Fibroblast of skin of right quadriceps (primary cell): ENCODE measurements at places on chromosomes 2 and 18.

DNA sequence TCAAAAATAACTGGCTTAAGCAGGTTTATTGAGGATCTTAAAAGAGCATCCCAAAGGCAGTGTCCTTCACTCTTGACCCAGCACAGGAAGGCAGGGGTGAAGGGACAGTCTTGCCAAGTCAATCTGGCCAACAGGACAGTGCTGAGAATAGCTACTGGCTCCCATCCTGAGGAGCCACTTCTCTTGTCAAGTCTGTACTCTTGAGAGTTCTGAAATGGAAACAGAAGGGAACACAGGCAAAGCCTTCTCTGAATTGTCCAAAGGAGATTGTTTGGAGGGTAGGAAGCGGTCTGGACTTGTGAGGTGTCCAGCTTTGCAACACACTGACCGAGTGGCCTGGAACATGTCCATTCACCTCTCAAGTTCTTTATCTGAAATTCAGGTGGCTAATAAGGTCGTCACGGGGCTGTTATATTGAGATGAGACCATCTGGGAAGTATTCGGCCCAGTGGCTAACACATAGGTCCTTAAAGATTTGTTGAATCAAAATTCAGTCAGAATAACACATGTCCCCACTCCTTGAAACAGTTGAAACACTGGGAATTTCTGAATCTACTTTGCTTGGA lies 99.5 kb upstream of the FHL2 start:
- no peak for DNase-seq

DNA sequence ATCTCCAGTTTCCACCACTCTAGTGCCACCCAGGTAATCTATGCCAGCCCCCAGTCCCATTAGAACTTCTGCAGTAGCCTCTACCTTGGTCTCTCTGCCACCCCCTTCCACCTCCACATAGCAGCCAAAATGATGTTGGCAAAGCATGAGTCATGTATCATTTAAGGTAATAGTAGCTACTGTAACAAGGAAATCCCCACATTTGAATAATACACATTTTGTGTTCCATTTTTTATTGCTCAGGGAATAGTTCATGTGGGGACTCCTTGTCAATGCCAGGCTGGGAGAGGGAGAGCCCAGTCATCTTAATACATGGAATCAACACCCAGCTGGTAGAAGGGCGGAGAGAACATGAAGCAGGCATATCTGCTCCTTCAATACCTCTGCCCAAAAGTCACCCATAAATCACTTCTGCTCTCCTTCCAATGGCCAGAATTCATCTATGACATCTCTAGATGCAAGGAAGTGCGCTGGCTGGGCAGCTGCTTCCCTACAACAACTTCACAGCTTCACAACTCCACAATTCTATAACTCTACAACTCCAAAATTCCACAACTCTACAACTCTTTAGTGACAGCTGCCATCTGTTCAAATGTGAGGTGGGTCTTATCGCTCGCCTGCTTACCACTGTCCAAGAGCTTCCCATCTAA lies 70.6 kb upstream of the GLS start:
- no peak for DNase-seq

GRCh38 chr2:242011167-242011513 lies 141.6 kb downstream of the RTP5 start:
- no peak for DNase-seq

DNA sequence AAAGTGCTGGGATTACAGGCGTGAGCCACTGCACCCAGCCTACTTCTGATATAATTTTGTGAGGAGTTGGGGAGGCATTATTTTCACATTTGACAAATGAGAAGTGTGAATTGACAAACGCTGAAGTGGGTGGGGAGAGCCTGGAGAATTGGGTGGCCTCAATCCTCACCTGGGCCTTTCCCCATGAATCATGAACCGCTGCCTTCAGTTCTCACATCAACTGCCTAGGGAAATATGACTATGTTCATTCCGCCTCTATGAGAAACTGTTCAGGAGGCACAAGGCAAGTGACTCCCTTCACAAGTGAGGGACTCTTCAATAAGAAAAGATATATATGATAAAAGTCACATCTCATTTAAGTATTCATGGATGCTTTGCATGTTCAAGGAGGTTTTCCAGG lies 96.6 kb upstream of the RND3 start:
- DNase-seq, result no peak

DNA sequence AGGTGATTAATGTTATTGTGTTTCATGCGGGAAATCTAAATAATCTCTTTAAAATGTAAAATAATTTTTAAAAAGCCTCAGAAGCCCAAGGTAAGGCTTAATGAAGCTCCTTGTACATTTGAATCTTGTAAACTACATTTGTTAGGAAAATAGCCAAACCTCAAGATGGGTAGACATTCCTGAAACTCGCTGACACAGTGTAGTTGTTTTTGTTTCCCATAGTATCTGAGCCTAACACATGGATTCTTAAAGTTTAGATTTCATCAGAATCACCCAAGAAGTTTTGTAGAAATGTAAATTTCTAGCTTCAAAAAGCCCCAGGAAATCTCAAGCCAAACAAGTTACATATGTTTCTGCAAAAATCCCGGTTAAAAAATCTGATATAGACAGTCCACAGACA lies 1221.1 kb upstream of the ACVR2A start:
- peak; percentile 64 for DNase-seq

- peak; percentile 96 for DNase-seq
These were observed 95.5 kb upstream of the ATP8B1 start for GRCh38 chr18:57898506-57899124.

DNA sequence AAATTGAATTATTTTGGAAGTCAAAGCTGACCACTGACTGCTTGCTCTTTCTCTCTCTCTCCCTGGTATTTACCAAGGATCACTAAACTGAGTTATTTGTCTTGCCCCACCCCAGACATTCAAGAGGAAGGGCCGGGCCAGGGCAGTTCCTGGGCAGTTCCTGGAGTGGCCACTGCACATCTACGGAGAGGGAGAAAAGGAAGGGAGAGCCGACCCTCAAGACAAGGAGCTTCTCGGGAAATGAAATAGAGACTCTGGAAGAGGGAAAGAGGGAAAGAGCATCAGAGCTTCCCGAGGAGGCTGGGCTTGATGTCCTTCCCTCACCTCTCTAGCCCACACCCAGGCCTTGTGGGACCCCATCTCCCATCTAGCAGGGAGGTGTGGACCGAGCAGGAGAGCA lies 83.1 kb downstream of the SEPTIN10 start:
- no peak for DNase-seq

GRCh38 chr18:69674292-69674877 lies 273.3 kb downstream of the CD226 start:
- no peak for DNase-seq

- DNase-seq, result no peak
These were observed 285.8 kb upstream of the MAP2 start for GRCh38 chr2:209138079-209138478.

- no peak for DNase-seq
These were observed 127.3 kb downstream of the SCG2 start for GRCh38 chr2:223474893-223475292.

DNA sequence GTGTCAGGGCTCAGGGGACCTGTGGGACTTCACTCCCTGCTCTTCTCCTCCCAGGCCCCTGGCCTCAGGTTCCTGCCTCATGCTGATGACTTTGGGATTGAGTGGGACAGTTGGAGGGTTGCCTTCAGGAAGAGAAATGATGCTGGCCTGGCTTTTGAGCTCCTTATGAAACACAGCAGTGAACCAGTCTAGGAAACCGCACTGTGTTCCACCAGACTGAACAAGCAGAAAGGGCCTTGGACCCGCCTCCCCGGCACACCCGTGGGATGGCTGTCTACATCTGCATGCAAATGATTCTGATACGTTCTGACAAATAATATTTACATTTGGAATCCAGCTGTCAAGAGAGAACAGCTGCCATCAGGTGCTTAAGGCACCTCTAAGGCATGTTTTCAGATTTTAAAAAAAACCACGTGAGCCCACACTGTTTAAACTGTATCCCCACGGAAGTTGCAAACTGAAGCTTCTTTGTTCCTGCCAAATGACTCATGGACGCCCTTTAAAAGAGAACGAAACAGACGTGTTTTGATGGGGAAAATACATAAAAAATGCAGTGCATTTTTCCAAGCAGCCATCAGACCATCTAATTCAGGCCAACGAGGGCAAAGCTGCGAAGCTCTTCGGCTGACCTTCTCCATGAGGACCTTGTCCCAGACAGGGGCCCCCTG lies 27.6 kb upstream of the ASAP2 start:
- DNase-seq, result peak; percentile 59

DNA sequence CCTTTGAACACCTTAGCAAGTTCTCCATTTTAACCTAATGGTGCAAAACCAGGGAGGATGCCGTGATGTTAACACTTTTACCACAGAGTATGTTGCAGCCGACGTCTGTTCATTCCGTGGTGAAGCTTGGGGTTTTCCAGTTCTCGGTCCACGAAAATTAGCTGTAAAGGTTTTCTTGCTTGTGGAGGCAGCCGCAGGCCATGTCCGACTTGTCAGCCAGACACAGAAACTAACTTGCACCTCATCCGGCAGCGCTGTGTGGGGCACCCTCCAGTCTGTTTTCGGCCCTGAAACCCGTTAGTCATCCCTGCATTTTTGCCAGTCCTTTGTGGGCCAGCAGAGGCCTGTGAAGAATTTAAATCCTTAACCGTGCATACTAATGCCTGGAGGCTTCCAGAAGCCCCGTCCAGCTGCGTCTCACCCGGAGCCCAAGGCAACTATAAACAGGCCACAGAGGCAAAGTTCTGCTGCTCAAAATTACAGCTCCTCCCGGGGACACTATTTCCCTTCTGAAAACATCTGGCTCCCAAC lies 70.6 kb downstream of the SH3YL1 start:
- DNase-seq, result no peak

DNA sequence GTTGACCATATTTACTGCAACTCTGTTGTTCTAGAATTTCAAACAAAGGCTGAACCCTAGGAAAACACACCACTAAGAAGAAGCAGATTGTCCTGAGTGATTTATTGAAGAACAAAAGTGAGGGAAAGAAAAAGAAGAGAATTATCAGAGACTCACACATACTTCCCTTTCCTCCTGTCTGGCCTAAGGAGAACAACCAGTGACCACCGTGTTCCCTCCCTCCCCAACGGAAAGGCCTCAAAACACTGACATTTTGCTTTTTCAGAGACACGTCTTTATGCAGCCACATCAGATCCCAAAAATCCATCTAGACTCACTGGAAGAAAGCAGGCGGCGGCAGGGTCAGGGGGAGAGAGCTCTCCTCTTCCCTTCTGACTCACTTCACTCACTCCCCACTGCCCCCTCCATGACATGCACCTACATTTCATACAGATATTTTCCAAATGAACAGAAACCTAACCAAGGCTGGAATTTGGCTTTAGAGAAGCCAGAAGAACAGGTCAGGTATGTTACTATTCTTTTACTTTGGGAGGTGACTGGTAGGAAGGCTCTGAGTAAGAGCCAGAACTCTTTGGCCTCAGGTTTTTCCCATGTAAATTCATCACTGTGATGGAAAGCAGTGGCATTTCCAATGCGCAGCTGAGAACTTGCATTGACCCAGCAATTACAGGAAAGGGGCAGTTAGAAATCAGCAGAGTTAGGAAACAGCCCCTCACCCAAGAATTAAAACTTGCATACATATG lies 169.9 kb downstream of the BCL11A start:
- DNase-seq, result no peak
